CD8-positive, alpha-beta T cell (primary cell): ENCODE measurements at places on chromosomes 7 and 10.

GRCh38 chr7:29937132-29937531, 52.5 kb downstream of the SCRN1 start:
- DNase-seq = no peak

DNA sequence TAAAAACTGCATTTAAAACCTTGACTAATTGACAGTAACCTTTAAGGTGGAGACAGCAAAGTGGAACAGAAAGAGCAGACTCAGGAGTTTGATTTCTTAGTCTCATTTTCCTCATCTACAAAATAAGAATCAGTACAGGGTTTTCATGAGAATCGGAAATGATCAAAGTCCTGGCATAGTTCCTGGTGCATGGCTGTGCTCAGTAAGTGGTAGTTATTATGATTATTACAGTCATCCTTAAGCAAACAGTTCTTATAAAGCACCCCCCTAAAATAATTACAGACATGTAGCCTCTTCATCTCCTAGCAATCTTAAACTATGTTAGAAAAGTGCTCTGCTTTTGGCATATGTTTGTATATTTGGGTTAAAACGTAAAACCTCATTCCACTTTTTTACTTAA, 18.0 kb downstream of the NEBL start:
- DNase-seq = no peak

DNA sequence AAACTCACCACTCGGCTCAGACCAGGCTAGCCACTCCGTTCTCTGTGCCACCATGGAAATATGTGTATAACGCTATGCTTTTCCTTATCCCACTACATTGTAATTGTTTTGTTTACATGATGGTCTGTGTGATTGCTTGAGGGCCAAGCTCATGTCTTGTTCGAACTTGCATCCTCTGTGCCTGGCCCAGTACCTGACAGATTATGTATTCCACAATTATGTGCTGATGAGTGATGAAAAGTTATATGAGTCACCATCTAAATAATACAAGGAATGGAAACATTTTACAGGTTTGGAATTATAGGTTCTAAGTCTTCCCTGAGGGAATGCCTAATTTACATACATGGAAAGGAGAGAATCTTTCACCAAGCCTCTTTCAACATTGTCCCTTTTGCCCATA, 137.4 kb downstream of the C7orf25 start:
- DNase-seq = no peak

GRCh38 chr7:158613481-158613880, 25.9 kb upstream of the PTPRN2 start:
- no peak for DNase-seq

GRCh38 chr7:130649004-130649790, 19.4 kb downstream of the COPG2 start:
- DNase-seq = no peak

DNA sequence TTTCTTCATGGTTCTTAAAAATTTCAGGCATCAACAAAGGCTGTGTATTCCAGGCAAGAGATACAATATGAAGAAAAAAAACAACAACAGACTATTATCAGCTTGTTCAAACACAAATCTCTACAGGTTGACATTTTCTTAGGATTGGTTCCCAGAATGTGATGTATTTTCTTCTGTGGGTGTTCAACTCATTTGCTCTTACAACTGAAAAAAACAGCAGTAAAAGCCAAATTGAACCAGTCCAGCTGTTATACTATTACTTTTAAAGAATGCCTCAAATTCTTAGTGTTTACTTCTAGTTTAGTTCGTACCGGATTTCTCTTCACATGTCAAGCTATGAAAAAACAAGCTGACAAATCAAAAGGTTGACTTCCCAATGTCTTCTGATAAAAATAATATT, 60.7 kb downstream of the CNTNAP2 start:
- DNase-seq = no peak

DNA sequence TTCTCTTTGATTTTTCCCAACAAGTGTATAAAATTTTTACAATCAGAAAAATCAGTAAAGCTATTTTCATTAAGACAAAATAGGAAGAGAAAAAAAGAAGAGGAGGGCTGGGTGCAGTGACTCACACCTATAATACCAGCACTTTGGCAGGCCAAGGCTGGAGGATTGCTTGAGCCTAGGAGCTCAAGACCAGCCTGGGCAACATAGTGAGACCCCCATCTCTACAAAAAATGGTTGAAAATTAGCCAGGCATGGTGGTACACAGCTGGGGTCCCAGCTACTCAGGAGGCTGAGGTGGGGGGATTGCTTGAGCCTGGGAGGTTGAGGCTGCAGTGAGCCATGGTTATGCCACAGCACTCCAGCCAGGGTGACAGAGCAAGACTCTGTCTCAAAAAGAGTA, 172.3 kb downstream of the AKR1D1 start:
- DNase-seq = no peak

GRCh38 chr7:148722340-148723165, 23.9 kb downstream of the CUL1 start:
- no peak for DNase-seq

GRCh38 chr10:51876503-51876902, 177.1 kb upstream of the CSTF2T start:
- DNase-seq = no peak

DNA sequence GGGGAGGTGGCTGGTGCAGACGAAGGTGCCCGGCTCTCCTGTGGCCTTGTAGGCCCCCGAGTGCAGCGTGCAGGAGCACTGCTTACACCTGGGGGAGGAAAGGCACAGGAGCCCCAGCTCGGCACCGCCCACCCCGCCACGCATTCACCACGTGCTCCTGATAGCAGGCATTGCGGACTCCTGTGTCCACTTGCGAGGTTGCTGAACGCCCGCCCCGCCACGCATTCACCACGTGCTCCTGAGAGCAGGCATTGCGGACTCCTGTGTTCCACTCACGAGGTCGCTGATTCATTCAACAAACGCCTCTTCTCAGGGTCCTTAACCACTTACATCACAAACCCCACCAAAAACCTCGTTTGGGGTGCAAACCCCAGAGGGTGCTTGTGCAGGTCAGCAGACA, 13.9 kb downstream of the MICALL2 start:
- no peak for DNase-seq

- DNase-seq = no peak
Observed at GRCh38 chr10:33617381-33618080, 283.1 kb upstream of the NRP1 start.

DNA sequence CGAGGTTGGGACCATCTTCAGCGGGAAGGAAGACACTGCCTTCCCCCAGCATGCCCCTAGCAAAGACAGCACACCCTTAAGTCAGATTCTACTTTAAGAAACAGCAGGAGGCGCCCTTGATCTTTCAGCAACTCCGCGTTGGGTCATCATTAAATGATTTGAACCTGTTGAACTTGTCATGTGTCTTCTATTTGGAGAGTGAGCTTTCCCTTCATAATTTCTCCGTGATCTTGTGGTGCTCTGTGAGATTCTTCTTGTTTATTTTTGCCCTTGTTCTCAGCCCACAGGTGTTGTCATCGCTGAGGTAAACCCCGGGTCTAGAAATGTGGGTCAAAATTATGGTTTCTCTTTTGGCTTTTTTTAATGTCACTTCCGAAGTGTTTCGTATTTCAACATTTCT, 49.5 kb upstream of the PITRM1 start:
- no peak for DNase-seq

DNA sequence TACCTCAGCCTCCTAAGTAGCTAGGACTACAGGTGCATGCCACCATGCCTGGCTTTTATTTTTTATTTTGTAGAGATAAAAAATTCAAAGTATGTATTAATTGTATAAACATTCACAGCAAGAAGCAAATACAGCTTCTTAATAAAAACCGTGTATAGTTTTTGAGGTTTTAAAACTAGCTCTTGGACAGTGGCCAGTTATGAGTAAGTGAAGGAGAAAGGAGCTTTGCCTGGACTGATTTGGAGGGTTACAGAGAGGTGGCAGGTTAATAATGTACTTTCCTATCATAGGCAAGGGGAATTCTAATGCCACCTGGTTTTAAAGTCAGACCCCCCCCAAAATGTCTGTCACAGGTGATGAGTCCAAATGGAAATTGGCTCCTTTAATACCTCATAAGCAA, 43.4 kb downstream of the ZNRF2 start:
- no peak for DNase-seq

GRCh38 chr10:122327237-122328206, 47.0 kb upstream of the PLEKHA1 start:
- DNase-seq = no peak

DNA sequence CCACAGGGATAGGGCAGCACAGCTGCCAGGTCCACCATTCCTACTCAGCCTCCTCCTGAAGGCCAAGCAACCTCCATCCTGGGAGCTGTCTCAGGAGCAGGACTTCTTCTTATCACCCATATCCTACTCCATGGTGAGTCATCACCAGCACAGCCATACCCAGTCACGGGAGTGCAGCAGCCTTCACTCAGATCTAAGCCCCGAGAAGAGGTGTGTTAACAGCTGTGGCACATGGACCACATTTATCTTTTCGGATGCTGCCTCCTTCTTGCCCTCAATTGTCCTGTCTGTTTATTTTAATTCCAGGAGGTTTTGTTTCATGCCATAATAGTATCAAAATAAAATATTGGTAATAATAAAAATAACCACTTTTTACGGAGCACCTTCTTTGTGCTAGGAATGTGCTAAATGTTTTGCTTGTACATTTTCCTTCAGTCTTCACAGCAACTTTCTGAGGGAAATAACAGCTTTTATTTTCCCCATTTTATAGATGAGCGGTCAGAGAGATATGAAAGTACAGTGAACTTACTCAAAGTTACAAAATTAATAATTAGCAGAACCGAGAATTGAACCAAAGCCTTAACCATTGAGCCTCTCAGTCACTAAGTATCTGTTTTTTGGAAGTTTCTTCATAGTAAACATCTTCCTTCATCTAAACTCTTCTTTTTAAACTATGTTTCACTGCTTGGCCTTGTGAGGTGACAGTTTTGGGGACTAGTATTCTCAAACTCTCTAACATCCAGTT, 2.5 kb upstream of the KEL start:
- no peak for DNase-seq

- no peak for DNase-seq
Observed at GRCh38 chr10:29081951-29082685, 206.8 kb upstream of the LYZL1 start.

- DNase-seq = no peak
Observed at GRCh38 chr10:100505164-100505563, 14.5 kb downstream of the SEC31B start.

- peak; percentile 84 for DNase-seq
Observed at GRCh38 chr7:69603937-69604494, 5.7 kb downstream of the AUTS2 start.

- DNase-seq = no peak
Observed at GRCh38 chr7:51621956-51622355, 305.3 kb upstream of the COBL start.

GRCh38 chr10:88810196-88810961, 7.8 kb downstream of the LIPM start:
- peak; percentile 35 for DNase-seq

GRCh38 chr7:95041031-95041430, 133.6 kb downstream of the PPP1R9A start:
- no peak for DNase-seq

GRCh38 chr10:17882557-17882956, 69.2 kb upstream of the SLC39A12 start:
- DNase-seq = no peak

GRCh38 chr10:96991313-96991841, 159.3 kb downstream of the LCOR start:
- DNase-seq = no peak

DNA sequence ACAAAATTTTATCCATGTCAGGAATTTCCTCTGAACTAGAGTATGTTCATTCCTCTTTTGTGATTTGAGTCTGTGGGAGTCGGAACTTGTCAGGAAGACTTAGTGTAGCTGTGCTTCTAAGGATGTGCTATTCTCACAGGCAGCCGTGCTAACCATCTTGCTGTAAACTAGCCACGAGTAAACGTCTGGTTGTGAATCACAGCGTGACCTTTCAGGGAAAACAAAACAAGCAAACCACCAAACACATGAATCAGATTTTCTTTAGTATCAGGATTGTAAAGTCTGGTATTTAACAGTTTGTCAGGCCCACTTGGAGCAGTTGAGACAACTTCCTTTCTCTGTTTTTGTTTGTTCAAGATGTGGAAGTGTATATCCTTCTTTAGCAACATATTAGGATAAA, 32.0 kb downstream of the AUTS2 start:
- DNase-seq = no peak
